ENCODE measurements at places on chromosomes 11 and 22.

GRCh38 chr11:116970485-116971292, 127.5 kb downstream of the SIK3 start:
- peak; percentile 17 for DNase-seq

DNA sequence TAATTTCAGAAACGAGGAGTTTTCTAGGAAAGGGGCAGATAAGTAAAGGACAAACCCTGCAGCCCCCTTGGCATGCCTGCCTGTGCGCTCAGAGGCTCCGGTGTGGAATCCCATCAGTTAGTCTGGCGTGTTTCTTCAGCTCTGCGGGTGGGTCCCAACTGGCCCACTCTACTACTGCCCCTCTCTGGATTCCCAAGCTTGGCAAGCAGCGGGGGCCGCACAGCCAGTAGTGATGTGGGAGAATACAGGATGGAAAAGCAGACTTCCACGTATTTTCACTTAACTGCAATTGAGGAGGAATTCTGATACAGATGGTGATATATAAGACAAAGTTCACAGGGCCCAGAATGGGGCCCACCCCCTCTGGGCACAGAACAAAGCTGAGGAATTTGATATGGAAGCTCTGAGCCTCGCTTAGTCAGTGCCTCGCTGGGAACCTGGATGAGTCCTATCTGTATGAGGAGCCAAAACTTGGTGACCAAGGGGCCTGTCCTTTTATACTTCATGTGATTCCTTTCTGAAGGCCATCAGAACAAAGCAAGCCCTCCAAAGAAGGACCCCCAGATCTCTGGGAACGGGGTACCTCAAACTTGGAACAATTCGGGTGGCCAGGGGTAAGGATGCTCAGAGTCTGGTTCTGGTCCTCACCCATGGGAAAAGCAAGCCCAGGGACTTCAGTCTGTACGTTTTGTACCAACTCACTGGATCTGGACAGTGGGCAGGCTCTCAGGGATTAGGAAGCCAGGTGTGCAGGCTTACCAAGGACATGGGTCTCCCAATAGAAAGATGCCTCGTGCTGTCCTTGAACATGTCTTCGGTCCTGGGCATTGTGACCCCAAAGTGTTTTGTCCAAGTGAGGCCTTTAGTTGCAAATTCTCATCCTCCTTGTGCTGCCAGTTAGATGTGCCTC, 26.0 kb downstream of the RELT start:
- no peak for DNase-seq

GRCh38 chr11:69468911-69469885, 12.3 kb upstream of the LINC01488 start:
- no peak for DNase-seq

GRCh38 chr11:114168691-114169090, 109.2 kb downstream of the ZBTB16 start:
- no peak for DNase-seq

DNA sequence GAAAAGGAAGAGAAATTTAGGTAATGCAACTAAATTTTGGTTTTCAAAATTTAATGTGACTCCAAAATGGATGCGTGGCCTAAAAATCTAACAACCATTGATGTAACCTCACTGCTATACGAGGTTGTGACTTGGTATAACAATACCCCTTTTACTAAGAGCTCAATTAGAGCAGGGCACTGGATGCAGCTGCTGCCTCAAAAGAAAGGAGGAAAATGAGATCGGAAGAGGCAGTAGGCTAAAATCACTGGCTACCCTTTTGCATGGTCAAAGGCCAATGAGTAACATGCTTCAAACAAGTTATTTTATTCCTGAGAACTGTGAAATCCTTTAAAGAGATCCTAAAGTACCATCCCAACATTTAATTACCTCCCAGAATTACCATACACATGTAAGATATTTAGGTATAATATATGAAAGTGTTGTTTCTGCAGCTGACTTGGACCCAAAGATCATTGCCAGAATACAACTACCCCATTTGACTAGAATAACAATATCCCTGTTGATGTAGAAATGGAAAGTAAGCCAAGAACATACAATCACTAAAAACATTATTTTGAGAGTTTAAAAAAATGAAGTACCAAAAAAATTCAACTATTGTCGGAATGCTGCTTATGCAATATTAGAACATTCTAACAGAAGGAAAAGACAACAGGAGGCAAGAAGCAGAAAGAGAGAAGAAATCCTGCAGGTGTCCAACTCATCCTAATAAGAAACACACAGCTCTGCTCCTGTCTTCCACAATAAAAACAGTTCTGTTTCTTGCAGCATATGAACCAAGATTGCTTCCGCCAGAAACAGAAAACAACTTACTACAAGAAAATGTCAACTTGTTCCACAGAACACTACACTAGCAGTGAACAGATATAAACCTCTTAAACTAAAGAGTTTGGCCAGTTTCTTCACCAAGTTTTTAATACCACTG, 15.0 kb downstream of the SIK3 start:
- DNase-seq: no peak

DNA sequence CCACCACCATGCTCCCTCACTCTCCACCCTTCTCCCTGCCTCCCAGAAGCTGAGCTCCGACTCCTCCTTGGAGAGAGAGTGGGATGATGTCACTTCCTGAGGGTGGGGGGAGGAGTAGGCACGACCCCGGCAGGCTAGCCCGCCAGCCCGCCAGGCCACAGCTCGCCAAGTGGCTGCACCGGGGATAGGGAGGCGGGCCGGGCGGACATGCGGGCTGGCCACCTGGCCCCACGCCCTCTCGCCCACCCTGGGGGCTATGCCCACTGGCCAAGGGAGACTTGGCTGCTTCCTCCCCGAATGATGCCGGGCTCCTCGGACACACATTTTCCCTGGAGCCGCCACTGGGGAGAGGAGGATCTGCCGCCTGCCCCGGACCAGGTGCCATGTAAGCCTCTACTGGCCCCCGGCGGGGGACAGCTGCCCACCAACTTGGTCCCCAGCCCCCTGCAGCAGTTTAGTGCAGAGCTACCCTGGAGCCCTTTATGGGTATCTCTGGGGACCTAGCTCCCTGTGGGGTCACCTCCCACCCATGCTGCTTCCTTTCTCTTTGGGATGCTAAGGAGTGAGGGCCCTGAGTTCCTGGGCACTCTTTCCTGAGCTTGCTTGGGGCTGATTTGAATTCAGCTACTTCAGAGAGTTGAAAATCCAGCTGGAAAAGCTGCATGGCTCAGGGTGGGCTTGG, 33.7 kb upstream of the MYRF start:
- no peak for DNase-seq

GRCh38 chr11:87083029-87083428, 45.3 kb downstream of the TMEM135 start:
- DNase-seq: no peak

GRCh38 chr22:33467080-33467479, 408.9 kb upstream of the SYN3 start:
- no peak for DNase-seq

DNA sequence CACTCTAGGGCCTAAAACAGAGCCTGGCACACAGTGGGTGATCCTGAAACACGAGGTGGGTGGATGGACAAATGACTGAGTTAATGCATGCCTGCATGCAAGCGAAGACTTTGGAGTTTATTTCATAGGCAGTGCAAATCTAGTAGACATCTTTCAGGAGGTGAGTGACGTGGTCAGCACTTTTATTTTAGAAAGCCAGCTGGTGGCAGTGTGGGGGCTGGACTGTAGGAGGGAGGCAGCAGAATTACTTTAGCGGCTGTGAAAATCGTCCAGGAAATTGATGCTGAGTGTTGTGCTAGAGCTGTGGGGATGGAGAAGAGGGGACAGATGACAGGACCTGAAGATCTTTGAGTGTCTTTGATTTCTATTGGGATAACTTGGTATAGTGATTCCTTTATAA, 47.1 kb downstream of the BMAL1 start:
- no peak for DNase-seq

- DNase-seq: no peak
These were observed 1.7 kb upstream of the USP28 start for GRCh38 chr11:113876798-113877669.

DNA sequence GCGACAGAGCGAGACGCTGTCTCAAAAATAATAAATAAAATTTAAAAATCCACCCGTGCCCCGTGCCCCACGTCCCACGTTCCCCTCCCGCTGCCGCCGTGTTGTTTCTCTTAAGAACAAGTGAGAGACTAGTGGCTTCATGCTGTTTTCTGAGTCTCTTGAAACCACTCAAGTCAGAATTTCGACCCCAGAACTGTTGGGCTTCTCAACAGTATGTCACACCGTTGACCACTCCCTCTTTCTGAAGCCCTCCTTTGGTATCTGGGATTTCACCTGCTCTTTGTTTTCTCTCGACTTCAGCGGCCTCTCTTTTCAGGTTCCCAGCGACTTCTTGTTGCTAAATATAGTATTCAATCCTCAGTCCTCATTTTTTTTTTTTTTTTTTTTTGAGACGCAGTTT, 974 bp downstream of the PPIL2 start:
- no peak for DNase-seq

- DNase-seq: no peak
These were observed 31.0 kb upstream of the HMOX1 start for GRCh38 chr22:35349704-35350538.

GRCh38 chr11:69950120-69950519, 128.0 kb upstream of the ANO1 start:
- no peak for DNase-seq

GRCh38 chr22:29093501-29094300, 20.9 kb downstream of the KREMEN1 start:
- DNase-seq: no peak

- DNase-seq: no peak
These were observed 843.2 kb downstream of the KCNA4 start for GRCh38 chr11:29173660-29174062.

DNA sequence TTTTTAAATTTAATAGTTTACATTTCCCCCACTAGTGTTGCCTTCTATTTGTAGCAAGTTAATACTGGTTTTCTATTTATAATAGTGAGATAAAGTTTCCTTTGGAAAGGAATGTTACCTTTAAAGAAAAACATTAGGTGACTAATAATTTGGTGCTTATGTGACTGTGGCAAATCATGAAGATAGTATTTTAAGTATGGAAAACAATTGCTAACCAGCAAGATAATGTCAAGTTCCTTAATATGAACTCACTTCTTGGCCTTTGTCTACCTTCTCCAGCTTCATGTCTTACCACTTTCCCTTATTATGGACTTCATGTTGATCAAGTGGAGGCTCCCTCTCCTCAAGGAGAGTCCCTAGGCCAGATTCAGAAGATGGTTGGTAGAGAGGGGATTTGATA, 27.2 kb downstream of the ARHGEF12 start:
- DNase-seq: no peak

DNA sequence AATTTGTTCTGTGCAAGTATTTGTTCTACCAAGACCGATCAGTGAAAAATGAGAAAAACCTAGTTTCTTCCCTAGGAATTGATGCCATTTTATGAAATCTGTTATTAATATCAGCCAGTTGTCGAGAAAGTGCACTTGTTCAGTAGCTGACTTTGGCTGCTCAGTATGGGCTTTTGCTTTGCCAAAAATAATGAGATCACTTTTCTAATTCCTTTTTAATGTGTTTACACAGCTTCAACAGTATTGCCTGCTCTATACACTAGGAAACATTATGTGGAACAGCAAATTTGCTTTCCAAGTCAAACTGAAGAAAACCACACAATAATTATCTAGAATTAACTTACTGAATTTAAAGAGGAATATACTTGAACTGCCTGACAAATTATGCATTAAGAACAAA, 34.4 kb downstream of the SCUBE2 start:
- no peak for DNase-seq

- no peak for DNase-seq
These were observed 33.7 kb downstream of the RNF121 start for GRCh38 chr11:71962428-71963038.

- peak; percentile 22 for DNase-seq
These were observed 96.4 kb upstream of the PARVA start for GRCh38 chr11:12280838-12281565.

GRCh38 chr11:36684840-36685801, 87.1 kb upstream of the RAG2 start:
- peak; percentile 12 for DNase-seq

DNA sequence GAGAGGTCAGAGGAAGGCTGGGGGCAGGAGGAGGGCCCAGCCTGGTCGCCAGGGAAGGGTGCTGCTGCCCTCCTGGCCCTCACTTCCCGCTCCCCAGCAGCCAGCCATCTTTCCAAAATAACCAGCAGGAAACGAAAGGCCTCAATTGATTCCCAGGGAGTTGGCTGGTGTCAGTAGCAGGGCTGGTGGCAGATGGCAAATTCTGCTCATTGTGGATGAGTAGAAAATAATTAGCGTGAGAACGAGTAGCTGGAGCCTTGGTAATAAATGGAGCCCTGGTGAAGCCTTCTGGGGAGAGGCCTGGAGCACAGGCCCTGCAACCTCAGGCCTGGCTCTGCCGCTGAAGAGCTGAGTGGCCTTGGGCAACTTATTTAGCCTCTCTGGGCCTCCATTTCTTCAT, 31.3 kb downstream of the DAGLA start:
- DNase-seq: no peak

- DNase-seq: no peak
These were observed 1.8 kb downstream of the C11orf68 start for GRCh38 chr11:65917077-65917433.

GRCh38 chr11:69078930-69079605, 30.3 kb downstream of the TPCN2 start:
- no peak for DNase-seq
